Mammary epithelial cell (primary cell): ENCODE measurements at places on chromosomes 7 and 10. TPM values are rescaled to one million over a fixed set of nuclear protein-coding genes. Genes with fewer than 3 reads are reported as not detected.

The C10orf95 gene
- 1.2 TPM for polyA plus RNA-seq

The AGAP9 gene
- polyA plus RNA-seq: 4.9 TPM

The LRRC17 gene
- polyA plus RNA-seq: 0.12 TPM

The GUSB gene
- polyA plus RNA-seq: 30.4 TPM

The HOXA3 gene
- 1.4 TPM for polyA plus RNA-seq

The LRMDA gene
- 0.37 TPM for polyA plus RNA-seq
